Globus pallidus (tissue), 1 donor: ENCODE measurements at places on chromosomes 16 and 17.

GRCh38 chr16:48511071-48511540 lies 98.9 kb downstream of the N4BP1 start:
- DNase-seq = no peak

GRCh38 chr16:2008009-2008526 lies 1.6 kb downstream of the ZNF598 start:
- no peak for DNase-seq

DNA sequence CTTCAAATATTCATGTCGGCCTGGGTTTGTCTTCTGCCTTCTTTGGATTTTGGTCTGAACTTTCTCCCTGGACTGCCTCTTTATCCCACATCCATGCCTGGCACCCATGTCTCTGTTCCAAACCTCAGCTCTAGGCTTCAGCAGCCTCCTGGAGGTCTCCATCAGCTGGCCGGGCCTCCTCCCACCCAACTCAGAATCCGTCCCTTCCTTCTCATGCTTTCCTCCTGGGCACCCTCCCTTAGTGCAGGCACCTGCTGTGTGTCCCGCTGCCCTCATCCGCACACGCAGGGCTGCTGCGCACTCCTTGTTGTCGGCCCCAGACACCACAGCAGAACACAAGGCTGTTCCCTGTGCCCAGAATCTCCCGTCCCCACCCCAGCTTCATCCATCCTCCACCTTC lies 14.0 kb downstream of the LDHD start:
- no peak for DNase-seq

GRCh38 chr17:39197380-39198185 lies at the start of gene CACNB1:
Gene CACNB1 (minus strand): TSS chr17:39197669. CDS start chr17:39197495, 174 bp downstream.
- DNase-seq = peak; percentile 57

- no peak for DNase-seq
Measured at GRCh38 chr17:42288803-42289610, 709 bp downstream of the STAT5A start.

GRCh38 chr17:12646761-12647422 lies 18.8 kb upstream of the MYOCD start:
- no peak for DNase-seq

GRCh38 chr17:80122926-80123505 lies 21.6 kb downstream of the GAA start:
- DNase-seq = no peak

GRCh38 chr17:57776366-57776765 lies 31.3 kb upstream of the CCDC182 start:
- no peak for DNase-seq

DNA sequence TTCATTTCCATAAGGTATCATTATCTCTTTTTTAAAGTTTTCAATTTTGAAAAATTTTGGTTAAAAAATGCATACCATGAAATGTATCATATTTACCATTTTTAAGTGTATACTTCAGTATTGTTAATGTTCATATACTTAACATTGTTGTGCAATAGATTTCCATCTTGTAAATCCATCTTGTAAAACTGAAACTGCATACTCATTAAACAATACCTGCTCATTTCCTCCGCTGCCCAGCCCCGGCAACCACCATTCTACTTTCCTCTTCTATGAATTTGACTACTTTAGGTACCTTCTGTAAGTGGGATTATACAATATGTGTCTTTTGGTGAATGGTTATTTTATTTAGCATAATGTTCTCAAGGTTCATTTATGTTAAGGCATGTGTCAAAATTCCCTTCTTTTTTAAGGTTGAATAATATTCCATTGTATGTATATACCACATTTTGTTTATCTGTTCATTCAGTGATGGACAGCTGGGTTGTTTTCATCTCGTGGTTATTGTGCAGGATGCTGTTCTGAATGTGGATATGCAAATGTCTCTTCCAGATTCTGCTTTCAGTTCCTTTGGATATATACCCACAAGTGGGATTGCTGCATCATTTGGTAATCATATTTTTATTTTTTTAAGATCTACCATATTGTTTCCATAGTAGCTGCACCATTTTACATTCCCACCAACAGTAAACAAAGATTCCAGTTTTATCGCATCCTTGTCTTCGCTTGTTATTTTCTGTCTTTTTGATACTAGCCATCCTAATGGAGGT lies 6.7 kb downstream of the CCL2 start:
- no peak for DNase-seq

- DNase-seq = no peak
Measured at GRCh38 chr17:81132770-81133723, 32.3 kb upstream of the PVALEF start.

DNA sequence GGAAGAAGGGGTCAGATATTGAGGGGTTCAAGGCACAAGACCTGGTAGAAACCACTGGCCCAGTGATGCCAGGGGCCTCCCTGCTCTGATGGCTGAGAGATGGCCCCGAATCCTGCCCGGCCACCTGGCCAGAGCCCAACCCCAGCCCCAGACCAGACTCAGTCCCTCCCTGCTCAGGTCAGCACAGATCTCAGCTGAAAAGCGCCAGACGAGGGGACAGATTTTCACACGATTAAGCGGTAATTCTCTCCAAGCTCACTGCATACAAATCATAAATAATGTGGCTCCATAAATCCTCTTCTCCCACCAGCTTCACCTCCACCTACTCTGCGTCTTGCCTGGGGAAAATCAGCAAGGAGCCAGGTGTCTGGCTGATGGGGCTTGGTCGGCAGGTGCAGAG lies 57.1 kb downstream of the ENGASE start:
- no peak for DNase-seq

DNA sequence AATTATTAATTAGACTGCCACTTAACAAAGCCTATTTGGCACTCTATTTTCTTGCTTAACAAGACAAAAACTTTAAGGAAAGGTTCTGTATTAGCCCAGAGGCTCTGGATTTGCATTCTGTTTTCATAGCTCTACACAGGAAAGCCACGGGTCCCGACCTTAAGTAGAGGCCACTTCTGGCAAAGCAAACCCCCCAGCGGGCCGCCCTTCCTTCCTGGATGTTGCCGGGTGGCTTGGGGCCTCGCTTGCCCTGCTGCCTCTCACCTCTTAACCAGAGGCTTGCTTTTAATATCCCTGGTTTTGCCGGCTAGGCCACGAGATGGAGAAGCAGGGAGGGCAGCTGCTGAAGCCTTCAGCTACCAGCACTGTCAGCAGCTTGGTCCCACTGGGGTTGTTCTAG lies 4.4 kb downstream of the RTN4RL1 start:
- DNase-seq = no peak

DNA sequence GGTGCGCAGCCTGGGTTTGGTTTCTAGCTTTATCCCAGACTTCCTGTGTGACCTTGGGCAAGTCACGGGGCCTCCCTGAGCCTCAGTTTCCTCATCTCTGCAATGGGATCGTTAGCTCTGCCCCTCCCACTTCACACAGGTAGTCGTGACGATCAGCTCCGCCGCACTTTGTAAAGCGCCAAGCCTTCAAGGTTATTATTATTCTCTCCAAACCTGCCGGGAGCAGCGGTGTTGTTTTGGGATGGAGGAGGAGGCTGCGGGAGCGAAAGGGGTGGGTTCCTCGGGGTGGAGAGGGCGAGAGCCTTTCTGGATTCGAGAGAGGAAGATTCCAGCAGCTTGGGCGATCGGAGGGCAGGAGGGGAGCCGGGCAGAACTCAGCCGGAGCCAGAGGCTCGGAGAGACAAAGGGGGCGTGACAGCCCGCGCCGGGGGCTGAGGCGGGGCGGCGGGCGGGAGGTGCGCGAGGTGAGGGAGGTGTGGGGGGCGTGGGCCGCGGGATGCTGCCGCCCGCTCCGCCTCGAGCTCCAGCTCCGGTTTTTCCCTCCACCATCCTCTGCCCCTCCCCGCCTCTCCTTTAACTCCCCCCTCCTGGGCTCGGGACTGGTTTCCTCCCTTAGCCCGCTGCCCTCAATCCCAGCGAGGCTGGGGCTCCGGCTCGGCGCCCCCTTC lies at the start of gene EFNB3:
EFNB3 (plus strand) TSS at position 602 of the 668 bp plus-strand sequence. CDS start 397 bp downstream, outside the sequence.
- DNase-seq = no peak

DNA sequence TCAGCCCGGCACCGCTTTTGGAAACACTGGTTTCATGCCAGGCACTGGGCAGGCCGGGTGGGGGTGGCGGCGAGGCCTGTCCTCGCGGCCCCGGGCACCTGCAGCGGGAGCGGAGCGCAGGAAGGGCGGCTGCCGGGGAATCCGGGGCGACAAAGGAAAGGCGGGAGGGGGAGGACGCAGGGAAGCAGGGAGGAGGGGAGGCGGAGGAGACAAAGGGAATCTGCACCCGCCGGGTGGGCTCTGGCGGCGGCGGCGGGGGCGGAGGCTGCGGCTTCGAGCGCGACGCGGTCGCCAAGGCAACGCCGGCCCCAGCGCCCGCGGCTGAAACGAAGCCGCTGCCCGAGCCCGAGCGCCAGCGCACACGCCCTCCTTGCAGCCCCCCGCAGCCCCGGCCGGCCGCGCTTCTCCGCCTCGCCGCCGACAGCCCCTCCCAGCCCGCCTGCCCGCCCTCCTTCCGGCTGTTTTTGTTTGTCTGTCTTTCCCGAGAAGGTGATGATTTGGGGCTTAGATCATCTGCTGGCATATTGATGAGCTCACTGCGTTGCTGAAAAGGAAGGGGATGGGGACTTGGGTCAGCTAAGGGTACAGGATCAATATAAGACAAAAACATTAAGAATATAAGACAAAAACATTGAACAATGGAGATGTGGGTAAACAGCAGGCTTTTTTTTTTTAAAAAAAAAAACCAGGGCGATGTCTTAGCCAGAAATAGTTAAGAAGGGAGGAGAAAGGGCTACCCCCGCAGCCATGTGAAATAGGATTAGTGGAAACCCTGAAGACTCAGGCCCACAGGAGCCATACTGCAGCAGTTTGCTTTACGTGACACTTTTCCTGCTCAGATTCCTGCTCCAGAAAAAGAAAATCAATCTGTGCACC lies 32.7 kb downstream of the CDK5R1 start:
- DNase-seq = no peak

GRCh38 chr17:27381007-27381501 lies 75.2 kb upstream of the KSR1 start:
- DNase-seq = peak; percentile 54

- DNase-seq = peak; percentile 92
Measured at GRCh38 chr17:59355702-59356325, 24.4 kb downstream of the YPEL2 start.

DNA sequence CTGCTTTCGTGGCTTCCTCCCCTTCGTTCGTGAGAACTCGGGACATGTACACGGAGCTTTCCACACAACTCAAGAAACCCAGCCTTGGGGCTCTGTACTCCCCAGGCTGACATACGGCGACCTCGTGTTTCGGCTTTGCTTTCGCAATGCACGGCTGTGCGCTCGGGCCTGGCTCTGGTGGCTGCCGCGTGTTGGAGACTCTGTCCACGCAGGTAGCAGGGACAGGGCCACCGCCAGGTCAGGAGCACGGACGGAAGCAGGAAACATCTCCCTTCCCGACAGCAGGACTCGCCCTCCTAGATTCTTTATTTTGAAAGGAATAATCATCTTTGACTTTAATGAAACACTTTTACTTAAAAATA lies 17.3 kb downstream of the UTS2R start:
- no peak for DNase-seq

DNA sequence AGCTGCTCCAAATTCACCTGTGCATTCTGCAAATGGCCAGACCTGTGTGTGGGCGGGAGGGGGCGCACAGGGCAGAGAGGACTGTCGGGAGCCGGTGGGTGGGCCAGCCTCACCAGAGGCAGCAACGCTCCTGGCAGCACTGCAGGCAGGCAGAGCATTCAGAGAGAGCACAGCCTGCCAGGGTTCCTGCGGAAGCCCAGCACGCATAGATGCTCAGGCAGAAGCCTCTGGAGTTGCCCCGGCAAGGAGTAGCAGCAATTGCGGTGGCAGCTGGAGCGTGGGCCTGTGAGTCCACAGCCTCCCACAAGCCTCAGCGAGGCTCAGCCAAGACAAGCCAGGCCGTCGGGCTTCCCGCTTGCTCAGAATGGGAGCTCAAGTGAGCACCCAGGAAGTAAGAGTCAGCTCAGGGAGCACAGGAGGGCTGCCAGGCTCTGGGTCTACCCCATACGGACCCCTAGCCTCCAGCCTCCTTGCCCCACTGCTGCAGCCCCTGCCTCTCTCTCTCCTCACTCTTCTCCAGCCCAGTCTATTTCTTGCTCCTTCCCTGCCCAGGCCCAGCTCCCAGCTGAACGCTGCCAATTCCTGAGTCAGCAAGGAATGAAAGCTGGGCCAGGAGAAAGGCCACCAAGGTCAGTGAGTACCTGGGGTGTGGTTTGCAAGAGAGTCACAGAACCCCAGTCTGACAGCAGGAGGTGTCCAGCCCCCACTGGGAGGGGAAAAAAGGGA lies 9.6 kb downstream of the EMC6 start:
- DNase-seq = no peak

DNA sequence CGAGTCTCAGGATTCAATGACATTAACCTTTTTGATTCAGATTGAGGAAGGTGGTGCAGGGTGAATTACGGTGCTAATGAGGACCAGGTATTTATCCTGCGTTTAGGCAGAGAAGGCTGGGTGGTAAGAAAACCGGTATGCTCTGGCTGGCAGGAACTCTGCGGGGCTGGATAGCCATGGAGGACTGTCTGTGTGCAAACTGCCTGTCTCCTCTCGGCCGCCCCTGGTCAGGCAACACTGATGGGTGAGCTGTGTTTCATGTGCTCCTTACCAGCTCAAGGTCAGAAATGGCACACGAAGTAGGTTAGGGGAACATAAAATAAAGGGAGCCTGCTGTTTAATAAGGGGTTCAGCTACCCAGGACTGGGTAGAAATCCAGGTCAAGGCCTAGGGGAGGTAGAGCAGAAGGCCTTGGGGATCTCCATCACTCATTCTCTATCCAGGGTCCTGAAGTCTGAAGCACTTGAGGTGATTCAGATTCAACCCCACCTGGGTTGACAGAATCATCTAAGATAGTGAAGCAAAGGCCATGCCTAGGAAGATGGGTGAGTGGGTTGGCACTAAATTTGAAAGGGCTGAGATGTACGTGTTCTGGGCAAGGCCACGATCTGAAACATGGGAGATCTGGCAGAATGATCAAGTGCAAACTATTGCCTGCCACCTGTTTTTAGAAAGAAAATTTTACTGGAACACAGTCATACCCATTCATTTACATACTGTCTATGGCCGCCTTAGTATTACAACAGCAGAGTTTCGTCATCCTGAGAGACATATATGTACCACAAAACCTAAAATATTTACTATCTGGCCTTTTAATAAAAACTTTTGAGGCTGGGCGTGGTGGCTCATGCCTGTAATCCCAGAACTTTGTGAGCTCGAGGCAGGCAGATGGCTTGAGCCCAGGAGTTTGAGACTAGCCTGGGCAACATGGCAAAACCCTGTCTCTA lies 292.5 kb downstream of the XYLT1 start:
- DNase-seq = no peak
